ENCODE measurements at places on chromosomes 4 and X.
A peak's percentile ranks its signal among the peaks of the same experiment; 100 is the strongest.

GRCh38 chr4:163393471-163393870, 49.8 kb downstream of the NPY5R start:
- no peak for DNase-seq

- DNase-seq, result no peak
These were observed 40.1 kb downstream of the BTC start for GRCh38 chr4:74754218-74754617.

DNA sequence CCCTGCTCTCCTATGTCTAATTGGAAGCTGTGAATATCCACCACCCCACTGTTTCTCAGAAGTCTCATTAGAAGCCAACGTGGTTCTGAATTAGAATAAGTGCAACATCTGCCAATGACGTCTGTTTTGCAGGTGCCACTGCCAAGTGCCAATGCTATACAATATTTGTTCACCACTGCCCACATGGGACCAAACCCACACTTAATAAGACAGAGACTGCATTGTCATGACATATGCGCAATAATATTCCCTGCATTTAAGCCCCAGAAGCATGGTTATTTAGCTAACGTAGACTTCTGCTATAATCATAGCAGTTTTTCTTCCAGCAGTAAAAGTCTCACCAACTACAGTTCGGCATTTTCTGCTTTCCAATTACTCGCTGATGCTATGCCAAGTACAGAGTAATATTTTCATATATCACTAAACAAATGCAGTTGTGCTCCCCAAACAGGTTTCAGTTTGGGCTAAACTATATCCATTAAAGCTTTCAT, 262.5 kb upstream of the PCDH18 start:
- DNase-seq, result no peak

GRCh38 chr4:13483136-13483767, 888 bp downstream of the RAB28 start:
- DNase-seq, result no peak

DNA sequence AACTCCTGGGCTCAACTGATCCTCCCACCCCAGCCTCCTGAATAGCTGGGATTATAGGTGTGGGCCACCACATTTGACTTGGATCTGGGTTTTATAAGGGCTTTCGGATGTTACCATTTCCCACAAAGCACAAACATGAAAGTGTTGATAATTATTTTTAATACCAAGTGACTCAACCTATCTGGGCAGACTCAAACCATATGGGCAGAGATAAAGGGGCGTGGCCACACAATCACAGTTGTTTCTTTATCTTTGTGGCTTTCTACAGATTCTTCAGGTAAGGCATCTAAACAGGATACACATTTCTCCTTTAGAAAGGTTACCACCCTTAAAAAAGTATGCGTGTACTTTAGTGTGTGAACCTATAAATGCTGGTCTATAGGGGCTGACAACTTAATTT, 122.5 kb downstream of the ZNF827 start:
- no peak for DNase-seq

- no peak for DNase-seq
These were observed 61.8 kb downstream of the CAMK2D start for GRCh38 chr4:113699772-113700171.

GRCh38 chrX:32599156-32599555, 612.2 kb downstream of the DMD start:
- DNase-seq, result no peak

GRCh38 chr4:42391981-42392380, 5.3 kb upstream of the SHISA3 start:
- no peak for DNase-seq

- DNase-seq, result no peak
These were observed 369.1 kb downstream of the IL15 start for GRCh38 chr4:142005519-142005918.

DNA sequence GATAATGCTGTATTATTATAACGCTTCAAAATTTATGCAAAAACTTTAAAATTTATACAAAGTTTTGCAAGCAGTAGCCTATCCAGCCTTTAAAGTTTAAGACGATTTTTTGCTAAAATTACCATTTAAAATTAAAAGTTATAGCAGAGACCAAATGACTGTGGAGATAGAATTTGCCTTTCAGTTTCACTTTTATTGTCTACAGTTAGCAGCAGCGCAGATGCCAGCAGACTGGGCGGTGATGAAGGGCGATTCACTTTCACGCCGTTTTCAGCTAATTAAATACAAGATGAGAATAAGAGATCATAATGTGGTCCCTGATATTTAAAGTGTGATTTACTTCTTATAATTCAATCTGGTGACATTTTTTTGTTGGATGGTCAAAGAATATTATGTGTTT, 1381.5 kb upstream of the ADGRL3 start:
- DNase-seq, result peak; percentile 11

GRCh38 chr4:39043861-39044363, 11.7 kb upstream of the TMEM156 start:
- DNase-seq, result no peak

DNA sequence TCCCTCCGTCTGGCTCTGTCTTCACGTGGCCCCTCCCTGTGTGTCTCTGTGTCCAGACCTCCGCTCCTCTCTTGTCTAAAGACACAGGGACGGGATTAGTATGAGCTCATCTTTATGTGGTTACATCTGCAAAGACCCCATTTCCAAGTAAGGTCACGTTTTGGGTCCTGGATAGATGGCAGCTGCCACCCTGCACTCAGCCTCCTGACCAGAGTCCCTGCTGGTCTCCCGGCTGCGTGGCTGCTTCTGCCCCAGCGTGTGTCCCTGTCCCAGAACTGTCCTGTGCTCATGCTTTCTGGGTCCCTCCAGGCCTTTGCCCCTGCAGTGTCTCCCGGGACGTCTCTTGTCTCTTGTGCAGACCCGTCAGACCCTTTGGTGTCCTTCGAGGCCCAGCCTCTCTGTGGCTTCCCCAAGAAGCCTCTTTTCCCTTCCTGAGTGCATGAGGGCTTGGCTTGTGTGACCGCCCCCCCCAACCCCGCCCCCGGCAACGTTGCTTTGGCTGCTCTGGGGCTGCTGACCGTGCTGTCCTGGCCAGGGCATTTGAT, 107.3 kb downstream of the PSAPL1 start:
- no peak for DNase-seq

- no peak for DNase-seq
These were observed 97.5 kb downstream of the FANCB start for GRCh38 chrX:14775416-14775815.

- DNase-seq, result no peak
These were observed 88.8 kb upstream of the FAM9B start for GRCh38 chrX:9122519-9123245.

- DNase-seq, result no peak
These were observed 92.9 kb downstream of the ATP10D start for GRCh38 chr4:47577779-47578553.

- peak; percentile 14 for DNase-seq
These were observed 1.3 kb downstream of the SH3TC1 start for GRCh38 chr4:8200302-8200975.

DNA sequence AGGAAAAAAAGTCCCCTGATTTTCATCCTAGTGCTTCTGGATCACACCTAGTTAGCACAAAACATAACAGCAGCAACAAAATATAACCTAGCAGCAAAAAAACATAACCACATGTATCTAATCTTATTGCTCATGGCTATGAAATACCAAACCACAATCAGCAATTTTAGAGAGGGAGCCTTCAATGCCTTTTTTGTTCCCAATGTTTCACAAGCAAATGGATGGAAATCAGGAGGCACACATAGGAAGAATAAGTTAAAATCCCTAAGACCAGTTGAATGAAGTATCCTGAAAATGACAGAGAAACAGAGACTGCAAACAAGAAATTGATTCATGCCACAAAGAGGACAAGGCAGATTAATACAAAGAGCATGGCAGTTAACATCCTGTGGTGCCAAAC, 361.6 kb downstream of the GPM6A start:
- DNase-seq, result no peak

GRCh38 chr4:81638698-81639097, 167.0 kb upstream of the RASGEF1B start:
- no peak for DNase-seq

DNA sequence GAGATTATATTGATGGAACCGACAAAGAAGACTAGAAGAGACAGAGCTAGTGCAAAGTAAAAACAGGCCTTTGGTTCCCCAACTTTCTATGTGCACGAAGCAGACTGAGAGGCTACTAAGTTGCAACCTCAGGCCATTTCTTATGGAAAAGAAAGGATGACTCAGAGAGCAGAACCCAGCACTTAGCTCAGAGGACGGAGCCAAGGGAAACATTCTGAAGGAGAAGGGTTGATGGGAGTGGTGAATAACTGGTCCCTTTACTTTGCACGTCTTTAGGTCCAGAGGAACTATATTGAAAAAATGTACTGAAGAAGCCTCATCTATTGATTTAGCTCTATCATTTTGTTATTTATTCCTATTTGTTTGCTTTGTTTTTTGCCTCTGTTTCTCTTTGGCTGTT, 182.1 kb downstream of the CPE start:
- DNase-seq, result no peak

DNA sequence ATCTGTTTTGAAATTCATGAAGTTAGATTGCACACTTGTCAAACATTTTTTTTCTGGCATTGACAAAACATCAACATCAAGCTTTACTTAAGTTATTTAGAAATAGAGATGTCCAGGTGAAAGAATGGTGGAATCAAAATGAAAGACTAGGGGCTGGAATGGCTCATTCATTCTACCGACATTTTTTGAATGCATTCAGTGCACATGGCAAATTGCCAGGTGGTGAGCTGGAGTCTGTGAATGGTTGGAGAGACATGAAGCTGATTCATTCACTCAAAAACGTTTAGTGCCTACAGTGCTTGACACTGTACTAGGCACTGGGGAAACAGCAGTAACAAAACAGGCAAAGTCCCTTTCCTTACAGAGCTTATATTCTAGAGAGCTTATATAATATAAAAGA, 292.4 kb downstream of the PPP1R2C start:
- DNase-seq, result no peak

- DNase-seq, result no peak
These were observed 511 bp upstream of the NKX6-1 start for GRCh38 chr4:84499624-84499982.

- DNase-seq, result no peak
These were observed 57.0 kb downstream of the DHX15 start for GRCh38 chr4:24527371-24527770.

GRCh38 chrX:18578546-18578945, 93.4 kb downstream of the RS1 start:
- no peak for DNase-seq

DNA sequence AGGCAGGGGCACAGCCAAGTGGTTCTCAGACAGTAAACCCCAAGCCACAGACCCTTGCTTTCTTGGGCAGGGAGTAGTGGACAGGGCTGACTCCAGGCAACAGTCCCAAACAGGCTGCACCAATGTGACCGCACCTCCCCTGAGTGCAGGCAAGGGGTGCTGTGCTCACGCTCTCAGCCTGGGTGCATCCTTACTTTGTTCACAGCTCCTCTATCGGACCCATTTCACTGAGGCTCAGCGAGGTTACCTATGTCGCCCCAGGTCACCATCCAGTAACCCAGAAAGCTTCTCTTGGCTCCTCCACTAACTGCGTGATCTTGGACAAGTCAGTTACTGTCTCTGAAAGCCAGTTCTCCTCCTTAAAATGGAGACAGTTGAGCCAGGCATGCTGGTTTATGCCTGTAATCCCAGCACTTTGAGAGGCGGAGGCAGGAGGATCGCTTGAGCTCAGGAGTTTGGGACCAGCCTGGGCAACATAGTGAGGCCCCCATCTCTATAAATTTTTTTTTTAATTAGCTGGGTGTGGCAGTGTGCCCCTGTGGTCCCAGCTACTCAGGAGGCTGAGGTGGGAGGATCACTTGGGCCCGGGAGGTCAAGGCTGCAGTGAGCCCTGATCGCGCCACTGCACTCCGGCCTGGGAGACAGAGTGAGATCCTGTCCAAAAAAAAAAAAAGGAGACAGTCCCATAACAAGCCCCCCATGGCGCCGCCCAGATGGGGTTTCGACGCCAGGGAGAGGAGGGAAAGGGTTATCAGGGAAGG, 823 bp upstream of the MAN2B2 start:
- no peak for DNase-seq

DNA sequence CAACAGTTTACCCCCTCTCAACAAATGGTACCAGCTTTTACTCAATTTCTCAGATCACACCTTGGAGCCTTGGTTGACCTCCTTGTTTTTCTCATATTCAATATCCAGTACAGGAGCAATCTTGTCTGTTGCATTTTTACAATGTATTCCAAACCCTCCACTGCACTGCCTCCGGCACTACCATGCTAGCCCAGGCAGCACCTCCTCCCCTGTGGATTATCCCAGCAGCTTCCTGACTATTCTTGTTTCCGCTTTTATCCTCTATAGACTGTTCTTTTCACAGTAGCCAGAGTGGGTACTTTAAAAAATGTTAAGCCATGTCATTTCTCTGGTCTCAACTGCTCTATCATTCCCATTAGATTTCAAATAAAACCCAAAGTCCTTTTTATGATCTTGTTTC, 253.4 kb upstream of the GPRIN3 start:
- no peak for DNase-seq

DNA sequence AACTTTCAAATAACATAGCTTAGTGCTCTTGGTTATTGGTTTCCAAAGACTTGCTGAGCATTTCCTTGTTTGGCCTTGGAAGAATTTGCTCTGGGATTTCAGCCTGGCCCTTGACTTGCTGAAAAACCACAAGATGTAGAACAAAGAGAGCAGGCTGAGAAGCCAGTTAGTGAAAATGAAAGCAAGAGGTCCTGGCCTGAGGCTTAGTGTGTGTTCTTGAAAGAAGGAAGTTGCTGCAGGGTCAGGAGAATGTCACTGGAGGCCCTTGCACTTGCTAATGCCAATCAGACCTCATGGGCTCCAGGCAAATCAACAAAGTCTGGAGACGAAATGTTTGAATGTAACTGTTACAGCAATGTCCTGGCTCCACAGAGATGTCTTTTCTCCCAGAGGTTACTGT, 79.4 kb downstream of the SYNPO2 start:
- DNase-seq, result peak; percentile 37

- no peak for DNase-seq
These were observed 36.0 kb downstream of the MED28 start for GRCh38 chr4:17650406-17650805.

GRCh38 chr4:41241919-41242318, 14.8 kb upstream of the UCHL1 start:
- DNase-seq, result no peak

DNA sequence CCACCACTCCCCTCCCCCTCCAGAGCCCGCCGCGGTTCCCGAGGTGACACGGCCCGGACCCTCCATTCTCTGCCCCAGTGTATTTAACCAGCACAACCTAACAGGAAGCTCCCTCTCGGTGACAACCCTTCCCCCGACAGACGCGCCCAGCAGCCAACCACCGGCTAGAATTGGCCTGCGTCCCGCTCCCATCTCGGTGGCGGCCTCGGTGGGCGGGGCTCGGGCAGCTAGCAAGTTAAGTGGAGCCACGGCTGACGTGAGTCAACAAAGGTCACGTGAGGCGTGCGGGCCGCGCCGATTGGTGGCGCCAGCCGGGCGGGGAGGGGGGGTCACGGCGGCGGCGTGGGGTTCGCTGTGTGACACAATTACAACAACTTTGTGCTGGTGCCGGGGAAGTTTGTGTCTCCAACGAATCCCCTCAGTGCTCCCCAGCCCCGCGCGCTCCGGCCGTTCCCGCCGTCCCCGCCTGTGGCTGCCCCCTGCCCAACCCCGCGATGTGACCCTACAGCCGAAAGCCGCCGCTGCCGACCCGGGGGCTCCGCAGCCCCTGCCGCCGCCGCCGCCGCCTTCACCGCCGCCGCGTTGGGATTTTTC, at the start of gene KDM6A:
Gene KDM6A (plus strand): TSS at position 368 of the 594 bp plus-strand sequence. CDS start 364 bp downstream, outside the sequence.
- peak; percentile 100 for DNase-seq
